Activated naive CD4-positive, alpha-beta T cell treated with anti-CD3 and anti-CD28 coated beads, Interleukin-2, amount 10 ng/mL, durations not matched to agents 5 hours and 36 hours (primary cell): ENCODE measurements at places on chromosomes 6 and 20. TPM values are rescaled to one million over a fixed set of nuclear protein-coding genes. Genes with fewer than 3 reads are reported as not detected.

Gene ENPP5
- not detected for total RNA-seq

Gene PRL
- not detected for total RNA-seq

Gene CDC25B
- 332 TPM for total RNA-seq

Gene TBXT
- not detected for total RNA-seq

Gene CCN5
- total RNA-seq, result not detected

Gene CCND3
- total RNA-seq, result 365 TPM

Gene ID1
- 0.53 TPM for total RNA-seq

Gene TTK
- 28.4 TPM for total RNA-seq

Gene CYP39A1
- total RNA-seq, result not detected

Gene RIMS1
- total RNA-seq, result not detected

Gene ULBP2
- 2.7 TPM for total RNA-seq

Gene DEFB123
- total RNA-seq, result not detected

Gene NHSL1
- 0.60 TPM for total RNA-seq

Gene MAP7
- total RNA-seq, result 3.1 TPM

Gene TREML2
- 36.5 TPM for total RNA-seq

Gene ABHD16B
- total RNA-seq, result 0.13 TPM

Gene C6orf163
- total RNA-seq, result 1.7 TPM

Gene RAB32
- total RNA-seq, result not detected

Gene BPI
- total RNA-seq, result not detected

Gene NKAIN4
- total RNA-seq, result not detected

Gene CPNE5
- 1.6 TPM for total RNA-seq

Gene CASP8AP2
- 42.3 TPM for total RNA-seq

Gene PRSS35
- total RNA-seq, result not detected

Gene SLC22A16
- total RNA-seq, result not detected

Gene NNAT
- total RNA-seq, result not detected
